ENCODE measurements at places on chromosomes 1 and 21. TPM values are rescaled to one million over a fixed set of nuclear protein-coding genes. Genes with fewer than 3 reads are reported as not detected.

DNA sequence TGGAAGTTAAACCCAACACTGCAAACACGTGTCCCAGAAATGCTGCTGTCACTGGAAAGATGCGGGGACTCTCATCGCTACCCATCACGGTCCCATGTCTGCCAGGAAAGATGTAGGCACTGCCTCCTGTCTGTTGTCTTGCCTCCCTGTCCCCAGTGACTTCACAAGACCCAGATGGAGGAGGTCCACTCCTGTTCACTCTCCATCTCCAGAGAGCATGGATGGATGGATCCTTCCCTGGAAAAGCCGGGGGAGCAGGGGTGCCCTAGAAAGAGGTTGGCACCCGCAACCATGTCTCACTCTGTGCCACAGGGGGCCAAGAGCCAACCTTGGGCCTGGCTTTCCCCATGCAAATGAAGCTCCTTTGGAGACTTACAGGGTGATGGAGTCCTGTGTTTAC is 135.5 kb downstream of the GLIS1 start:
- no peak for DNase-seq

GRCh38 chr1:186999506-186999905 is 170.8 kb downstream of the PLA2G4A start:
- DNase-seq, result no peak

Gene CLCA1
- total RNA-seq, result not detected

DNA sequence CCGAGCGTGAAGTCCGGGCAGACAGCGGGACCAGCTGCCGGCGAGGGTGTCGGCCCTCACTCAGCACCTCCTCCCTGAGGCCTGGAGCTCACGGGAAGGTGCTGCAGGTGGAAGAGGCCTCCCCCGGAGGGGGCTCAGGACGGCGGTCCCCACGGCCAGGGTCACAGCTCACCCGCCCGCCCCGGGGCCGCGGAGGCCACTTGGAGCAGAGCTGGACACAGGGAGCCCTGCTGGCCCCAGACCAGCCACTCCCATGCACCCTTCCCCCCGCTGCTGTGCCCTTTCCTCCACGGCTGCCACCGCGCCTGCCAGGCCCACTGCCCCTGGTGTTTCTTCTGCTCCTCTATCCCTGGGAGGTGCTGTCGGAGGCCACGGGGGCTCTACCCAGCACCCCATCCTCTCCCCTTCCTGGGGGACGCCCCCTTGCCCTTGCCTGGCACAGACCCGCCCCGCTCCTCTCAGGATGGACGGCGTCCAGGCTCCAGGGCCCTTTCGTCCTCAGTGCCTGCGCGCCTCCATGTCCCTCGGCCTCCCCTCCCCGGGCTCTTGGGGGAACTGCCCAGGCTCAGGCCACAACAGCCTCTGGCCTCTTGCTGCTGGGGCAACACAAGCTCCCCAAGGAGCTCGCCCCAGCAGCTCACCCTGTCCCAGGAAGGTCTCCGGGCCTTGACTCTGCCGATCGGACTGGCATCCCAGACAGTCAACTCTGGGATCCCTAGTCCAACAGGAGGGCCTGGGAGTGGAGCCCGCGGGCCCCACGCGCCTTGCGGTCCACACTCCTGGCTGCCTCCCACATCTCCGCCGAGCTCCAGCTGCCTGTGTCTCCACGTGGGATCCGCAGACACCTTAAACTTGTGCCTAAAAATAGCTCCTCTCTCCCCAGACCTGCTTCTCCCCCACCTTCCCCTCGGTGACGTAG is 4.1 kb downstream of the TMEM240 start:
- no peak for DNase-seq

- DNase-seq, result no peak
These were observed 37.1 kb upstream of the H6PD start for GRCh38 chr1:9197186-9198099.

- DNase-seq, result no peak
These were observed 276.9 kb downstream of the TM2D1 start for GRCh38 chr1:61447968-61448430.

GRCh38 chr1:76284842-76285241 is 210.3 kb downstream of the ST6GALNAC3 start:
- no peak for DNase-seq

- DNase-seq, result no peak
These were observed 127.6 kb downstream of the KCNK2 start for GRCh38 chr1:215210167-215210566.

DNA sequence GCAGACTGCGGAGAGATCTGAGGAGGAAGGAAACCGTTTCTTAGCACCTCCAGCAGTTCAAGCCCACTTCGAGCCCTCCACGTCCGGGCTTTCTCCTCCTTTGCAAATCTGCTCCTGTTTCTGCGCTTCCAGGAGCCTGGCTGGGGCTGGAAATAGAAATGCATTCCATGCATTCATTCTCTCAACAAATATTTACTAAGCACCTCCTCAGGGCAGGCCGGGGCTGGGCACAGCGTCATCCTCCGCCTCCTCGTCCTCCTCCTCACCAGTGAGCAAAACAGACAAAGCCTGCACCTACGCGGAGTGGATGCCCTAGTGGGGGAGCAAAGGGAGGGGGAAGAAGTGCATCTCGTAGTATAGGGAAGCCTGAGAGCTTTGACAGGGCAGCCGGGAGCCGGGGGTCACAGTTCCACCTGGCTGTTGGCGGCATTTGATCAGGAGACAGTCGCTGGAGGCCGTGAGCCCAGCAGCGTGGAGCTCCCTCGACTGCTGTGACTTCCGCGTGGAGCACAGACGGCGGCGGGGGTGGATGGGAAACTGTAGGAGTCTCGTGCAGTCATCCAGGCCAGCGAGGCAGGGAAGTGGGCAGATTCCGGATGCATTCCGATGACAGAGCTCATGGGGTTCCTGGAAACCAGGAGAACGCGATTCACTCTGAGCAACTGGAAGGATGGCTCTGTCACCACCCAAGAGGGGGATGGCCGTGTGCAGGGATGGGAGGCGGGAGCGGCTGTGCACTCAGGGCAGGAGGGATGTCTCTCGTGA is 93.5 kb downstream of the SIK1 start:
- DNase-seq, result no peak

Gene DYNLT4
- not detected for total RNA-seq

- DNase-seq, result no peak
These were observed 294.2 kb downstream of the KIF26B start for GRCh38 chr1:245448975-245449431.

- DNase-seq, result no peak
These were observed 291.4 kb downstream of the TGFB2 start for GRCh38 chr1:218636548-218636947.

All from vagina (tissue), 2 donors.